ENCODE measurements at places on chromosomes 1 and 21. TPM values are rescaled to one million over a fixed set of nuclear protein-coding genes. Genes with fewer than 3 reads are reported as not detected.
A peak's percentile ranks its signal among the peaks of the same experiment; 100 is the strongest.

DNA sequence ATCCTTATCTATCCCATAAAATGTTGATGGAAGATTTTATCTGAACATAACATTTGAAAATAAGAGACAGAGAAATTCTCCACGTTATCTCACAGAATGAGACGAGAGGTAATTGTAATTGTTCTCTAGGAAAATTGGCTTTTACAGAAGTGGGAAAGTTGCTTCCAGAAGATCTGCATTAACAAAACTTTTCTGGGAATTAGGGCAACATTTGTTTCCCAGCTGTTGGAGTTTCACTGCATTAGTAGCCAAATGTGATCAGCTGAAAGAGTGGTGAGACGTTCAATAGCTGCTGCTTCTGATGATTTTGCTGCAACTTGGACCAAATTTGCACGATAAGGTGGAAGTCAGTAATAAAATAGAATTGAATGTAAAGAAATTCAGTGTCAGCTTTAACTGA lies 7.6 kb downstream of the CHODL start:
- ATAC-seq = no peak

DNA sequence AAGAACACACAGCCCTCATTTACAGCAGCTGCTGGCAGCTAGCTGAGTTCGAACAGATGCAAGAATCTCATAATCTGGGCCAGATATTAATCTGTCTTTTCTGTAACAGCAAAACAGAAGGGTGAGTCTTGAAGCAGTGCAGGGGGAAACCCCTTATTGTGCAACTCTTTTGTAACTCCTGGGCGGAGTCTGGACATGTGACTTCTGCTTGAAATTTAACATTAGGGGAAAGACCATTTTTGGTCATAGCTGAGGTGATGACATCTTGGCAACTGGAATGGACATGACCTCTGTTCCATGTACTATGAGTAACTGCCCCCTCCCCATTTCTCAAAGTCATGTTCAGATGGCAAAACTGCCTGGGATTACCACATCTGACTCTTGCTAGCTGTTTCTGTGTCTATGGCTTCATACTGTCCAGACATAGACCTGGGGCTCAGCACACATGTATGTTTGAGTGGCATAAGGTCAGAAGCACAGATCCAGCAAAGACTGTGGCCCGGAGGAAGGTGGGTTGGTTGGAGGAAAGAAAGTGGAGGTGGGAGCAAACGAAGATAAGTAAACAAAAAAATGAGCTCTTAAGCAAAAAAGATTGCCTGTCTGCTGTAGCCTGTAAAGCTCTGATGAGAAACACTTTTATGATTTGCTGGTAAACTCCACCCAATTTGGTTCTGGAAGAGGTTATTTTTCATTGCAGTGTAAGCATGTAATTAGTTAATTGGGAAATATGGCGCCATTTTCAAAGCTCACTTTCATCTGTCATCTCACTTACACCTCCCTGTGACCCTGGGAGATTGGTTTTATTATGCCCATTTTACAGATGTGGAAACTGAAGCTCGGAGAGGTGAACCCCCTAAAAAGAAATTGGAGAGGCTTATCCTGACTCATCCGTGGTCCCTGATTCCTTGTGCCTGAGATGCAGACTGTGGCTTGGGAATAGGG lies 26.1 kb downstream of the ETS2 start:
- ATAC-seq = peak; percentile 95

DNA sequence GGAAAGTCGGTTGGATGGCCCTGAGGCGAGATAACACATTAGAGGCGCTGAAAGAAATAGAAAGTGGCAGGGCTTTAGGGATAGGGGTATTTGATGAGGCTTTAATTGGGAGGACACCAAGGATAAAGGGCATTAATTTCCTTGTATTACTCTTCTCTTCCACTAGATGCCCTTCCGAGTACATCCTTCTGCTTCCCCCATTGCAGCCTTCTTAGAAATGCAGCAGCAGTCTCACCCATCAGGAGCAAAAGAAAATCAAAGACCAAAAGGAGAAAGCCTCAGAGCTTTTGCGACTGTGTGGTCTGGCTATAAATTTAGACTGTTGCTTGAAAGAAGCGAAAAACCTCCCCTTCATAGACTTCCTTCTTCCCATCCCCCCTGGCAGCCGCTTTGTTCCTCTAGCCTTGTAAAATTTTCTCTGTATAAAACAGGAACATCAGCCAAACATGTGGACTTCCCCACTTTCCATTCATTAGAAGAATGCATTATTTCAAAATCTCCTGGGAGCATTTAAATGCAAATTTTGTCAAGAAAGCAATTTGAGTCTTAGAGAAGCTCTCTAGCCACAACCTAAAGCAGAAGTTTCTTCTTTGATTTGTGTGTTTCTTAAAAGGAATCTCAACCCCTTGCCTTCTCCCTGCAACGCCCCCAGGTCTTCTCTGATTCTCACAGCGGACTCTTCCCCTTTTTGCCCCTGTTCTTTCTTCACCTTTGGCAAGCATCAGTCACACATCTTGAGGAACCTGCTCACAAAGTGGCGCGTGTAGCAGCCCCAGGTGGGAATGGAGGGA lies 76.6 kb downstream of the NDUFS5 start:
- ATAC-seq = peak; percentile 37

DNA sequence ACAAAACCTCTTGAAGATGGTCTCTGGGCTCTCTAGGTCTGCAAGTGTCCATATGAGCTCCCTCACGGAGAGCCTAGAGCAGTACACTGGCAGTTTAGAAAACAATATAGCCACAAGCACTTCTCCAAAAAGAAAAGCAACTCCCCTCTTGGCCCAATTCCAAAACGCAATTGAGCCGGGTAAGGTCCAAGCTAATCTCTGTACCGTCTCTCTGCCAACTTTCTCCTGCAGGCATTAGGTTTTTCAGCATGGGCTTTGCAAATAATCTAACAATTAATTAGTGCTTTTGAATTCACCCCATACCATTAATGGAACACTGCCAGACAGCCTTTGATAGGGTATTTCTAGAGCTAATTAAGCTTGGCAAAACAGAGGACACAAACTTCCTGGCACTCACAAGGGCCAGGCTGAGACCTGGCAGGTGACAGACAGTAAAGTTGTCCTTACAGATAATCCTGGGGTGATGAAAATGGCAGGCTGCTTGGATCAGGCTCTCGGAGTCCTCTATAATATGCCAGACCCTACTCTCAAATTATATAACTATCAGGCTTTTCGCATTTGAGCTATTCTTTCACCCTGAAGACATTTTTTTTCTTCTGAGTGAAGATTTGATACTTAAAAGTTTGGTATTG lies 39.8 kb downstream of the TGFBR3 start:
- ATAC-seq = no peak

DNA sequence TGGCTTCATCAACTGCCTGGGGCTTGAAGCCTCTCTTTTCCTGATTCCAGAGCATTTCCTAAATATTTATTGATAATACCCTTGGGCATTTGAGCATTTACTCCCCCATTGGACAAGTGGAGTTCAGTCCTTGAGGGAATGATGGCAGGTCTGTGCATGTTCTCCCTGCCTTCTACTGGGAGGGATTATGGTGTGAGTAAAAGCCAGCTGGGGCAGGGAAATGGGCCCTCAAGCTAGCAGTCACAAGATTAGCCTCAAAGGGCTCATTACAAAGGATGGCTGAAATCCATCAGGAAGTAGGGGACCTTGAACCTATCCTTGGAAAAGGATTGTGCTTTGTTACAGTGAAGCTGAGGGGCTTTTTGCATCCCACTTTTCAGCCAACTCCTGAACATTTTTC lies 24.2 kb upstream of the OSBPL9 start:
- ATAC-seq = peak; percentile 60

- no peak for ATAC-seq
Observed at GRCh38 chr1:182639330-182639729, 35.1 kb upstream of the RGS16 start.

- no peak for ATAC-seq
Observed at GRCh38 chr1:202207292-202207691, 13.7 kb downstream of the LGR6 start.

The S100A13 gene
- 52.5 TPM for total RNA-seq

DNA sequence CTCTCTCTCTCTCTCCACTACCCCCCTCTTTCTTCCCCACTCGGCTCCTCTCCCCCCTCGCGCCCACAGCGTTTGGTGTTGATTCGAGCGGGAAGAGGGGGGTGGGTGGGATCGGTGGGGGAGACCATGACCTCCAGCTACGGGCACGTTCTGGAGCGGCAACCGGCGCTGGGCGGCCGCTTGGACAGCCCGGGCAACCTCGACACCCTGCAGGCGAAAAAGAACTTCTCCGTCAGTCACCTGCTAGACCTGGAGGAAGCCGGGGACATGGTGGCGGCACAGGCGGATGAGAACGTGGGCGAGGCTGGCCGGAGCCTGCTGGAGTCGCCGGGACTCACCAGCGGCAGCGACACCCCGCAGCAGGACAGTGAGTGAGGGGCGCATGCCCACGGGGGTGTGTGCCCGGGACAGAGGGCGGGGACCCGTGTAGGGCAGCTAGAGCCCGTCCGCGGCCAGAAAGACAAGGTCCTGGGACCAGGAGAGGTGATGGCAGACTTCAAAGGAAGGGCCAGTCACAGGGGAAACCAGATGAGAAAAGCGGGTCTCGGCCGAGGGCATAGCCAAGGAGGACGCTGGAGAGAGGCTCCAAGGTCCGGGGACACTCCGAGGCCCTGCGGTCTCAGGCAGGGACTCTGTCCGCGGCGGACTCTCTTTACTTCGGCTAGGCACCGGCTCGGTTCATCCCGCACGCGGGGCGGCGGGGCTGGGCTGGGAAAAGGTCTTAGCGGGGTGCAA lies at the start of gene PRRX1:
TSS of gene PRRX1 (plus strand) at position 39 of the 735 bp plus-strand sequence. CDS start at position 127, 88 bp downstream.
- ATAC-seq = peak; percentile 28

The PGBD2 gene
- total RNA-seq = 4.5 TPM

- ATAC-seq = no peak
Observed at GRCh38 chr1:205014783-205015182, 28.2 kb upstream of the CNTN2 start.

GRCh38 chr21:33402001-33402979 lies 923 bp upstream of the IFNGR2 start:
- ATAC-seq = peak; percentile 48

The PPIAL4G gene
- total RNA-seq = not detected

- ATAC-seq = no peak
Observed at GRCh38 chr1:9230869-9231533, 3.6 kb upstream of the H6PD start.

DNA sequence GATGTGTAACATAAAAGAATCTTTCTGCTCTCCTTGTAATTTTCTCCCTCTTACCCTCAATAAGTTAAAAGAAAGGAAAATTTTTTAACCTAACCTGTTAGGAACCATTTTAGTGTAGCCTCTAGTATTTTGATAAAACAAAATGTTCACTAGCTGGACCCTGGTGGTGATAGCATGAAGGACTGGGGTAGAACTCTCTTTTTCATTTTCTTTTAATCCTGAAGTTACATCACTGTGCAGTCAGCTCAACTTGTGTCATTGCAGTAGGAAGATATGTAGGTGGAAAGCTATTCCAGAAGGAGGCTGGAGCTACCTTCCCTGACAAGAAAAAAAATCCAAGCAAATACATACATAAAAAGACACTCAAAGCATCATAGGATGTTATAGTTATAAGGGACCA lies 39.3 kb downstream of the NFIA start:
- ATAC-seq = no peak

GRCh38 chr1:94382201-94382600 lies 36.0 kb upstream of the ABCD3 start:
- peak; percentile 91 for ATAC-seq

The GNAT2 gene
- total RNA-seq = not detected

DNA sequence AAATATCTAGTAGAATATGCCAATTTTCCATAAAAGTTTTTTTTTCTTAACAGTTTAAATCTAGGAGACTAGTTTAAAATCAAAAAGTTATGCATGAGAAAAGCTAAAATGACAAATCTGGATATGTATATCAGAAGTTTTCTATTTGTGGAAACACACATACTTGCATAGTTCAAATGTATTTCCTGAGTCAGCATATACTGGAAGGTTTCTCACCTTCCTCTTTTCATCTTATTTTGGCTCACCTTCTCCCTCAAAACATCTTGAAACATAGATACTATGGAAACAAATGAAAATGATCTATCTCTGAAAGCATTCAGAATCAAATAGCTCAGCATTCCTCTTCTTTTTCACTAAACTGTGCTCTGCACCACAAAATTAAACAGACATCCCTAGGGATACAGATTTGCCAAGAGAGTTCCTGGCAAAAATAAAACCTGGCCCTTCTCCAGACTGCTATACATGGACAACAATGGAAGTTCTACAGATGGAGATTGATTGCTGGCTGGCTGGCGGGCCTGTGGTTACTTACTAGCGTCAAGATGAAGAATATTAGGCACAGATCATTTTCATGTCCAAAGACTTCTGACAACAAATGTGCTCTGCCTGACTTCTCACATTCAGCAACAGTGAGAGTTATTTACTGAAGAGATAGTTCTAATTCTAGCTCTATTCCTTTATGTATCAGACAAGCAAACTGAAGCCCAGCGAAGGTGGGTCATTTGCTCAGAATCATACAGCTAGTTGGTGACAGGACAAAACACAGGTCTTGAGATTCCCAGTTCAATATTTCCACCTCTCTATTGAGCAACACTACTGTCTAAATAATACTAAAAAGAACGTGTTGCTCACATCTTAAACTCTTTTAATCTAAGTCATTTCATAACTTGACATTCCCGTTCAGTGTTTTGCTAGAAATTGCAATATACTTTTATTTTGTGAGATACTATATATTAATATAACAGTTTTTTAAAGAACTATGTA lies 26.6 kb downstream of the DIPK1A start:
- no peak for ATAC-seq

The ERICH3 gene
- total RNA-seq = not detected

DNA sequence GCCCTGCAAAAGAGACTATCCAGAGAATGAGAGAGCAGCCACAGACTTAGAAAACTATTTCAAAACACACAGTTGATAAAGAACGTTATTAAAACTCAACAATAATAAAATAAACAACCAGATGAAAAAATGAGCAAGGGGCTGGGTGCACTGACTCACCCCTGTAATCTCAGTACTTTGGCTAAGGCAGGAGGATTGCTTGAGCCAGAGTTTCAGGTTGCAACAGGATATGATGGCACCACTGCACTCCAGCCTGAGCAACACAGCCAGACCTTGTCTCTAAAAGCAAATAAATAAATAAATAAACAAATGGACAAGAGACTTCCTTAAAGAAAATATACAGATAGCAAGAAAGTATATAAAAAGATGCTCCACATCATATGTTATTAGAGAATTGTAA lies 144.6 kb downstream of the LRRIQ3 start:
- no peak for ATAC-seq

DNA sequence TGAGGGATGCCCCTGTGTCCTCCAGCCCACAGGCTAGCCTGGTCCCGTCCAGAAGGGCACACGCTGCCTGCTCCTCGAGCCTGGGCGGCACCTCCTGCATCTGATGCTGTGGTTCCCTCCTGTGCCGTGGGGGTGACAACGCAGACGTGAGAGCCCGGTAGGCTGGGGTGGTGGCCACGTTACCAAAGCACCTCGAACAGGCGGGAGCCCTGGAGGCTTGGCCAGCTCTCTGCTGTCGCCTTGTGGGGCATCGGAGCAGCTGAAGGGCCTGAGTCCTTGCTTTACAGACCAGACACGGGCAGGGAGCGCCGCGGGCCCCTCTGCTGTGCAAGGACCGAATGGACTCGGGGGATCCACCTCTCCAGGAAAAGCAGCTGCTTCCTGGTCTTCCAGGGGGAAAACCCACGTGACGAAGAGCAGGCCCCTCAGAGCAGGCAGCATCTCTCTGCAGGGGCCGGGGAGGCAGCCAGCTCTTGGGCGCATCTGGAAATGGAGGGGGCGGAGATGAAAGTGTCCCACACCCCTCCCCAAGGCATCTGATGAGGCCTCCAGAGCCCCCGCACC lies 133.3 kb downstream of the NPHP4 start:
- no peak for ATAC-seq

- ATAC-seq = no peak
Observed at GRCh38 chr1:3923378-3924185, 23.5 kb upstream of the C1orf174 start.

The ZNF669 gene
- total RNA-seq = 2.6 TPM

Data from esophagus mucosa (tissue), 1 donor.